ENCODE measurements at places on chromosomes 7 and 10. TPM values are rescaled to one million over a fixed set of nuclear protein-coding genes. Genes with fewer than 3 reads are reported as not detected.

The VPS50 gene
- total RNA-seq = 17.0 TPM

The HPS6 gene
- total RNA-seq = 24.7 TPM

The FAM237B gene
- not detected for total RNA-seq

DNA sequence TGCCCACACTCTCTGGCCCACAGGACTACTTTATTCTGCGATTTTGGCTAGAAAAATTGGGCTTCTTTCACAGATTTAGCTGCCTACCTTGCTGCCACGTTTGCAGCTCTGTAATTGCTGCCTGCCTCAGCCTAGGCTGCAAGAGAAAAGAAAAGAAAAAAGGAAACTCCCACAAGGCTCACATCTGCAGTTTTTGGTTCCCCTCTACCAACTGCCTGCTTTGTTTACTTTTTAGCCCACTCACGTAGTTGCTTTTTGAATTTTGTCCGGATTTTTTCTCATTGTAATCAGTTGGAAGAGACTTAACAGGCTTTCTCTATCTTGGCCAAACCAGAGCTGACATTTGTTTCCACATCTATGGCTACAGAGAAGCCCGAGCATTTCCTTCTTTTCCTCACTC, 24.3 kb downstream of the SUN3 start:
- no peaks in the 10 kb centered on the region for H3K4me1 ChIP-seq
- peaks cover 12% of the 10 kb centered on the region for H3K27me3 ChIP-seq
- no peak for DNase-seq
- no peak overlapping the region for H3K4me3 ChIP-seq
- no peak overlapping the region for H3K27ac ChIP-seq
- no peaks in the 10 kb centered on the region for H3K36me3 ChIP-seq

GRCh38 chr7:43768887-43769272, 10.4 kb downstream of the BLVRA start:
- peaks cover 27% of the 10 kb centered on the region for H3K36me3 ChIP-seq
- H3K27me3 ChIP-seq = no peaks in the 10 kb centered on the region
- no peak for DNase-seq
- peaks cover 8% of the 10 kb centered on the region for H3K4me1 ChIP-seq
- no peak overlapping the region for H3K27ac ChIP-seq

- H3K4me3 ChIP-seq = no peak overlapping the region
- no peaks in the 10 kb centered on the region for H3K4me1 ChIP-seq
- no peaks in the 10 kb centered on the region for H3K36me3 ChIP-seq
- H3K27me3 ChIP-seq = peaks cover 3% of the 10 kb centered on the region
- no peak overlapping the region for H3K27ac ChIP-seq
Measured at GRCh38 chr10:71262027-71262426, 49.7 kb downstream of the UNC5B start.

- DNase-seq = peak; percentile 21
- no peak overlapping the region for H3K27ac ChIP-seq
- H3K27me3 ChIP-seq = peaks cover 2% of the 10 kb centered on the region
- no peaks in the 10 kb centered on the region for H3K36me3 ChIP-seq
Measured at GRCh38 chr10:15084502-15084922, 4.1 kb downstream of the ACBD7 start.

DNA sequence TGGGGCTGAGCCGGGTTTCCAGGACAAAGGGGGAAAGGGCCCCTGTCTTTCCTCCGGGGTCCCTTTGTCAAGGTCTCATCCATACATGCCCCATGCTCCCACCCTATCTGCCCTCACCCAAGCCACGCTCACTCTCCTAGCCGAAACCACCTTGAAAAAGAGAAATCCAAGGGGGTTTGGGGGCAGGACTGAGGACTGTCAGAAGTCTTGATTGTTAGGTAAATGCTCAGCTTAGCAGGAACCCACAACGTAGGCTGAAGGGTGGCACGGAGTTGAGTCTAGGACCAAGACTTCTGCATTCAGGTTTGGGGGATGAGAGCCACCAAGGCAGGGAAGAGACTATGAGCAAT, 719 bp upstream of the PGAM2 start:
- H3K36me3 ChIP-seq = peaks cover 10% of the 10 kb centered on the region
- peaks cover 6% of the 10 kb centered on the region for H3K4me1 ChIP-seq
- H3K27ac ChIP-seq = no peak overlapping the region
- no peaks in the 10 kb centered on the region for H3K27me3 ChIP-seq
- DNase-seq = no peak
- H3K4me3 ChIP-seq = no peak overlapping the region

DNA sequence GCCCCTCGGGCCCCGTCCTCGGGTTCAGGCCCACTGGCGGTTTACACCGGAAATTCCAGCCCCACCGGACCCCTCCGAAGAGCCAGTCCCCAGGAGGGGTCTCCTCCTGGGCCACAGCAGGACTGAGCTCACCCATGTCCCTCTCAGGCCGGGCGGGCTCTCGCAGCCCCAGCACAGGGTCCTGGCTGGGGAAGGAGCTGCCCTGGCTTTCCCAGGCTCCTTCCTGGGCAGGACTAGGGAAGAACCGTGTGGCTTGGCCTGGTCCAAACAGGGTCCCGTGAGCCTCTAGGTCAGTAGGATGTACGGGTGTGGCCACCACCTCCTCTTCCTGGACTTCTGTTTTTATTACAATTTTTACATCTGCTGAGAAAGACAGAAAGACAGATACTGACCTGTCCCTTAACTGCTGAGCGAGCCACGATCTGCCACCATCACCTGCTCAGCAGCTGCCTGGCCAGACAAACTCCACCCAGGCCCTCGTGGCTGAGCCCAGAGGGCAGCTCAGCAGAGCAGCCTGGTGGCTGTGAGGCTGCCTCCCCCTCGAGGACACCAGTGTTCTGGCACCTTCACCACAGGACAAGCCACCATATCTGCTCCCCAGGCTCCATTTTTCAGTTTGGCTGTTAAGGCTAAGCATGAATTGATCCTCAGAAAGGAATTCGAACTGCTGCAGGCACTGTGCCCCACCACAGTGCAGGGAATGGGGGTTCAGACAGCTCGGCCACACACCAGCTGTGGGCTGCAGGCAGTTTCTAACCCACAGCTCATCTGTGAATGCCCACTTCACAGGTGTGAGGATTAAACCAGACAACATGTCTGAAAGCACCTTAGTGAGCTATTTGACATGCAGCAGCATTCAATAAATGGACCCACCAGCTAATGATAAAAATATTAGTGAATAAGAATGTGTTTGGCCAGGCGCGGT, 14.5 kb upstream of the ZNF777 start:
- H3K27me3 ChIP-seq = no peaks in the 10 kb centered on the region
- no peak overlapping the region for H3K27ac ChIP-seq
- no peak for DNase-seq
- no peaks in the 10 kb centered on the region for H3K4me1 ChIP-seq
- H3K4me3 ChIP-seq = no peak overlapping the region
- peaks cover 68% of the 10 kb centered on the region for H3K36me3 ChIP-seq

DNA sequence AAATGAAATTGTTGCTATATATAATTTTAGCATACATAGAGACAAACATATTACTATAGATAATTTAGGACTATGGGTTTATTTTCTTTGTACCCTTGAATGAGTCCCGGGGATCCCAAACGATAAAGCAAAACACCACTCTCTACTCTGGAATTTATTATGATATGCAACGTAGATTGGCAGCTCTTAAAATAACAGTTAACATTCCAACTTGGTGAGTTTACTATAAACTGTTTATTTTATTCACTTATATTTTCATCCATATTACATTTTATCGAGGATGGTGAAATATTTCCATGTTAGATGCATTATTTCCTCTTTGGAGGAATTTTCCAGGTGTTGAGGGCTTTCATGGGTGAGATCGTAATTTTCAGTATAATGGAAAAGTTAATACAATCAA, 138.7 kb upstream of the DGKB start:
- H3K27me3 ChIP-seq = no peaks in the 10 kb centered on the region
- H3K27ac ChIP-seq = no peak overlapping the region
- H3K4me1 ChIP-seq = no peaks in the 10 kb centered on the region
- no peak for DNase-seq
- no peak overlapping the region for H3K4me3 ChIP-seq
- no peaks in the 10 kb centered on the region for H3K36me3 ChIP-seq

GRCh38 chr7:138328215-138328614, 131.8 kb upstream of the TRIM24 start:
- no peaks in the 10 kb centered on the region for H3K36me3 ChIP-seq
- H3K27me3 ChIP-seq = no peaks in the 10 kb centered on the region
- no peaks in the 10 kb centered on the region for H3K4me1 ChIP-seq
- DNase-seq = no peak
- H3K4me3 ChIP-seq = no peak overlapping the region

DNA sequence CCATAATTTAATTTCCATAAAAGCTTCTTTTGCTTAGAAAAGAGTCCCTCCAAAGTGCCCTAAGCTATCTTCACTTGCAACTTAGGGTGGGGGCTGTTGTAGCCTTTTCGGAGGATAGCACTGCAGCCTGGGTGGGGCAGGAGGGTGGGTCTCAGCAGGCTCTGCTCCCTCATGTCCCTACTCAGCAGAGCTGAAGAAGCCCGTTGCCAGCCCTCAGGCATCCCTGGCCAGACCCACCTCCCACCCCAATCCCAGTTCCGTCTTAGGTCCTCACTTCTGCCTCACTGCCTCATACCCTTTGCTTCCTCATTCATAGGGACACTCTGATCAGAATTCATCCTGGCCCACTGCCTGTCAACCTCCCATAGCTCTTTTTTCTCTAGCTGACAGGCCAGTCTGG, 99.8 kb upstream of the ZMIZ1 start:
- peaks cover 5% of the 10 kb centered on the region for H3K4me1 ChIP-seq
- no peak overlapping the region for H3K27ac ChIP-seq
- no peak for DNase-seq
